T-cell (primary cell): ENCODE measurements at places on chromosomes 2 and 18.

GRCh38 chr2:190867212-190867611 is 13.4 kb upstream of the GLS start:
- H3K4me1 ChIP-seq, result peaks cover 4% of the 10 kb centered on the region
- H3K27me3 ChIP-seq, result no peaks in the 10 kb centered on the region
- DNase-seq, result no peak
- no peak overlapping the region for H3K4me3 ChIP-seq
- no peaks in the 10 kb centered on the region for H3K36me3 ChIP-seq

- no peaks in the 10 kb centered on the region for H3K27me3 ChIP-seq
- no peak for DNase-seq
- H3K36me3 ChIP-seq, result no peaks in the 10 kb centered on the region
- H3K4me3 ChIP-seq, result no peak overlapping the region
Observed at GRCh38 chr2:110099471-110100225, 16.0 kb downstream of the MALL start.

DNA sequence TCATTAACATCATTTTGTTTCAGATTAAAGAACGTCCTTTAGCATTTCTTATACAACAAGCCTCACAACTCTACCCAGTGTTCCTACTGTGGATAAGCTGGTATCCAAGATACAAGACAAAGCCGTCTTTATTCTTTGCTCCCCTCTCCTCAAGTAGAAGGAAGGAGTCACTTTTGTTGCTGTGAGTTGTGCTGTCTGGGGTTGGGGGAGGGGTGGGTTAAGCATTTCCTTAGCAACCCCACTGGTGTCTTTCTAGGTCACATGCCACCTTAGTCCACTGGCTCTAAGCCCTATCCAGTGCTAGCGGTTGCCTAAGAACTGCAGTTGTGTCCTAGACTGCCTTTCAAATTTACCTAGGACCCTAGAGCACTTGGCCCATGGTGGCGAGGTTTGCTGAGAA is 155.6 kb upstream of the PIEZO2 start:
- no peak overlapping the region for H3K27ac ChIP-seq
- no peak overlapping the region for H3K4me3 ChIP-seq
- no peaks in the 10 kb centered on the region for H3K27me3 ChIP-seq
- H3K4me1 ChIP-seq, result no peaks in the 10 kb centered on the region

DNA sequence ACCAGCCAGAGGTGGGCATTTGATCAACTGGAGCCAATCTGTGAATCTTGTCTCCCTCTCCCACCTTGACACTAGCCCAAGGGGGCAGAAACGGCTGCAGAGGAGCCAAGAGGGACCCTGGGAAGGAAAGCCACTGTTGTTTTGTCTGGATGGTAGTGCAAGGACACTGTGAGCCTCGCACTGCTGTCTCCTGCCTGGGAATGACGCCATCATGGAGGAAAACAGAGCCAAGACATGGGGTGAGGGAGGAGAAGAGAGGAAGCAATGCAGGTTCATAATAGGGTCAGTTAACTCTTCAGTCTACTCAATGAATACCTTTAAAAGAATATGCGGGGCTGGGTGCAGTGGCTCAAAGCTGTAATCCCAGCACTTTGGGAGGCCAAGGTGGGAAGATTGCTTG is 231.1 kb upstream of the AGAP1 start:
- no peaks in the 10 kb centered on the region for H3K4me1 ChIP-seq
- peaks cover 3% of the 10 kb centered on the region for H3K27me3 ChIP-seq
- H3K4me3 ChIP-seq, result no peak overlapping the region
- no peak overlapping the region for H3K27ac ChIP-seq
- no peaks in the 10 kb centered on the region for H3K36me3 ChIP-seq
- DNase-seq, result no peak

DNA sequence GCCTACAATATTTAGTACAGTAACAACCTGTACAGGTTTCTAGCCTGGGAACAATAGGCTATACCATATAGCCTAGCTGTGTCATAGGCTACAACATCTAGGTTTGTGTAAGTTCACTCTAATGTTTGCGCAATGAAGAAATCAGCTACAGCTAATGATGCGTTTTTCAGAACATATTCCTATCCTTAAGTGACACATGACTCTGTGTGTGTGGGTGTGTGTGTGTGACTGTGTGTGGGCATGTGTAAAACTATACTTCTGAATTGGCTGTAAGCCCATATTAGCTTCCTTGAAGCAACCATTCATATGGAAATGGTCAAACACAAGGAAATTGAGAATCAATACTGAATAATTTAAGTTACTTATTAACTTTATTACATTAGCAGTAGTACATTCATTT is 120.8 kb upstream of the SULT1C3 start:
- H3K36me3 ChIP-seq, result no peaks in the 10 kb centered on the region
- no peak overlapping the region for H3K27ac ChIP-seq
- H3K4me1 ChIP-seq, result no peaks in the 10 kb centered on the region
